ENCODE measurements at places on chromosomes 7 and 10. TPM values are rescaled to one million over a fixed set of nuclear protein-coding genes. Genes with fewer than 3 reads are reported as not detected.

GRCh38 chr7:90613088-90613498, 17.0 kb downstream of the CDK14 start:
- no peaks in the 10 kb centered on the region for H3K27me3 ChIP-seq
- no peak overlapping the region for H3K27ac ChIP-seq
- no peaks in the 10 kb centered on the region for H3K36me3 ChIP-seq

DNA sequence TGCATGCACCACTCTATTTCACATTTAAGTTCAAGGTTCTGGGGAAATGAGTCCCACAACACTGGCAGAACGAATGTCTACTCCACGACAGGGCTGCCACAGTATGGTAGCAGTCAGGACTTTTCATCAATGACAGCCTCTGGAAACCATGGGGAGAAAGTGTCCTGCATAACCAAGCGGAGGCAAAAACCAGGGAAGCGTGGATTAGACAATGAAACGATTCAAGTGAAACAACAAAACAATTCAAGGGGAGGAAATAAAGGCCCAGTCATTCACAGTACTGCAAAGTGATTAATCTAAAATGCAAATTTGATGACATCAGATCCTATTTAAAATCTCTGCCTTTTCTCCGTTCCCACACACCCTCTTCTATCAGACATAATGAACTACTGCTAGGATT, 168.2 kb downstream of the DPY19L1 start:
- H3K27ac ChIP-seq, result no peak overlapping the region
- H3K36me3 ChIP-seq, result no peaks in the 10 kb centered on the region
- H3K4me1 ChIP-seq, result no peaks in the 10 kb centered on the region
- no peak overlapping the region for H3K4me3 ChIP-seq
- no peak for DNase-seq

The CUBN gene
- 0.75 TPM for total RNA-seq

The GDF2 gene
- not detected for total RNA-seq

GRCh38 chr10:31940839-31941653, 12.4 kb upstream of the ARHGAP12 start:
- H3K36me3 ChIP-seq, result no peaks in the 10 kb centered on the region
- no peaks in the 10 kb centered on the region for H3K27me3 ChIP-seq
- peaks cover 3% of the 10 kb centered on the region for H3K4me1 ChIP-seq
- no peak overlapping the region for H3K27ac ChIP-seq
- no peak overlapping the region for H3K4me3 ChIP-seq

The CALHM3 gene
- not detected for total RNA-seq

The CTTNBP2 gene
- 4.4 TPM for total RNA-seq

DNA sequence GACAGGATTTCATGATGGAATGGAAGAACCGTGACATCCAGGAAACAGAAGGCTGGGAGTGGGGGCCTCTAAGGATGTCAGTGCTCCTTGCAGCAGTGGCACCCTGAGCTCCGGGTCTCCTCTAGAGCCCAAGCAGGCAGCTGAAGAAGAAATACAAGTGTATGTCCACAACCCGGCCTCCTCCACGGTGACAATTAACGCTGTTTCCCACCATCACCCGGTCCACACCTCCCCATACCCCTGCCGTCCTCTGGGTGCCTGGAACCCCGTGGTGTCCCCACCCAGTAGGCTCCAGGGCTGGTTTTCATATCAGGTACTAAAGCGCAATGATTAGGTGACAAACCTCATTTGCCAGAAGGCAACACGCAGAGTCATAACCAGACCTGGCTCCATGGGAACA, 30.3 kb downstream of the GRID1 start:
- DNase-seq, result no peak
- no peak overlapping the region for H3K27ac ChIP-seq
- H3K4me1 ChIP-seq, result no peaks in the 10 kb centered on the region

DNA sequence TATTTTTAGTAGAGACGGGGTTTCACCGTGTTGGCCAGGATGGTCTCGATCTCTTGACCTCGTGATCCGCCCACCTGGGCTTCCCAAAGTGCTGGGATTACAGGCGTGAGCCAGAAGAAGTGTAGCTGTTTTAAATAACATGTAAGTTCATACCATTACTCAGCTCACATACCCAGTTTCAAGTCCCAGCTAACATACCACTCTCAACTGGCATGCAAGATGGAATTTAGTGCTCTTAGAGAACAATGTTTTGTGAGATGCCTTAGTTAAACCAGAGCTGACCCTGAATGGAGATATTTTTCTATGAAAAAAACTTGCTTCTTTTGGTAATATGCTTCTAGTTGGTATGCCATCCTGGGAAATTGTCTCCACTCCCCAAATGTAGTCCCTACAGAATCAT, 37.3 kb downstream of the HBP1 start:
- peaks cover 56% of the 10 kb centered on the region for H3K36me3 ChIP-seq
- no peaks in the 10 kb centered on the region for H3K27me3 ChIP-seq
- H3K27ac ChIP-seq, result no peak overlapping the region
- no peak overlapping the region for H3K4me3 ChIP-seq
- no peak for DNase-seq

DNA sequence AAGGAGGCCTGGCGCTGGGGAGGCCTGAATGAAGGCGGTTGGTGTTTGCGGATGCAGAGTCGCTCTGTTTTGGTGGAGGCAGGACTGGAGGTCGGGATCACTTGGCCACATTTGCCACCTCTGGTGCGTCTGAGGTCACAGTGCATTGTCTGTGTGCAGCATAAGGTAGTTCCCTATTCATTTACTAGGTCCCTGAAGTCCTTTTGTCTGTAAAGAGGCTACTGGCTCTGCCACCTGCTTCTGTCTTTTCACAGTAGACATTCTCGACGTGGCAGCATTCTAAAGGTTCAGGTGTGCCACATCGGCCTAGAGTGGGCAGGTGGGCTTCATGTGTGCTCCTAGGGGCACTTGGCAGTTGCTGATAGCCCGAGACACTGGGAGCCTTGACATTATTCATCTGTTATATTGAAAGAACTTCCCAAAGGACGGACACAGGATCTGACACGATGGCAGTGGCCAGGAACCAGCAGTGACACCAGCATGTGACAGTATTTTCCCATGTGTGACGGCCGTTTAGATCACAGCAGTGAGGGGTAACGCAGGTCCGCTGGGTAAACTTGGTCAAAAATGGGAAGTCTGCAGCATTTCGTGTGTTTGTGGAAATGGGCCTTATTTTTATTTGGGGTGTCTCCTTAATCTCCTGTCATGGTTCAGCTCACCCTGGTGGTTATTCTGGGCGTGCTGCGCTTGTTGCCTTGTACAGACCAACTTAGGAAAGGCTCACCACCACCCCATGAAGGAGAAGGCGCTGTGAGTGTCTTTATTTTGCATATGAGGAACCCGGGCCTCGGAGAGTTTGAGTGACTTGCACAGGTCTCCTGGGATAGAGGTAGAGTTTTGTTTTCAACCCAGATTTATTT, 5.9 kb downstream of the MGMT start:
- H3K4me1 ChIP-seq, result no peaks in the 10 kb centered on the region
- H3K27ac ChIP-seq, result no peak overlapping the region
- H3K27me3 ChIP-seq, result no peaks in the 10 kb centered on the region
- DNase-seq, result peak; percentile 20

- H3K27ac ChIP-seq, result no peak overlapping the region
- no peaks in the 10 kb centered on the region for H3K36me3 ChIP-seq
- no peak overlapping the region for H3K4me3 ChIP-seq
- peak; percentile 48 for DNase-seq
Observed at GRCh38 chr10:91787258-91787657, 11.0 kb upstream of the TNKS2 start.

DNA sequence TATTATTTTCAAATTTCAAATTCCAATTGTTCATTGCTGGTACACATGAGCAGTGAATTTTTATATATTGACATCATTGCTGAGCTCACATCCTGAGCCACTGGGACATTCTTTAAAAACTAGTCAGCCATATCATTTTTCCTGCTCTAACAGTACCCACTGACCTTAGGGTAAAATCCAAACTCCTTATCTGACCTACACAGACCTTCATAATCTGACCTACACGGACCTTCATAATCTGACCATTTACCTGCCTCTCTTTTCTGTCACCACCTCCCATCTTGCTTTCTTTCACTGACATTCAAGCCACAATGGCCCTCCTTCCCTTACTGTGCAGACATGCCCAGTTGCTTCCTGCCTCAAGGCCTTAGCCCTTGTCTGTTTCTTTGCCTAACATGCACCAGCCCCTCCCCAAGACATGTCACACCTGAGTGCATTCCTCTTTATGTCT, 16.1 kb upstream of the CUZD1 start:
- no peaks in the 10 kb centered on the region for H3K4me1 ChIP-seq
- H3K27ac ChIP-seq, result no peak overlapping the region
- H3K27me3 ChIP-seq, result no peaks in the 10 kb centered on the region
- no peak overlapping the region for H3K4me3 ChIP-seq

DNA sequence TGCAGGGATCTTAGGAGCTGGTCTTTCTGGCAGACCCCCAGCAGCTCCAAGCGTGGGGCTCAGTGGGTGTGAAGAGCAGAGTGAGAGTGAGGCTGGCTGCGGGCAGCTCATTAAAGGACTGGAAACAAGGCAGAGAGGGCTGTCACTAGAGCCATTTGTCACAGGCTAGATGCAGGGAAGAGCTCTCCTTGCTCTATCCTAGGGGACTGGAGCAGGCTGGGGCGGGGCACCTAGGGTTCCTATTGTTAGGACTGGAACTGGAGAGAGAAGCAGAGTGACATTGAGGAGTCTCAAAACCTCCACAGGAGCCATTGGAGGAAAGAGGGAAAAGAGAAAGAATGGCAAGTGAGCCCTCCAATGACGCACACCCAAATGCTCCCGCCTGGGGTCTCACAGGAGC, 772 bp upstream of the DDC start:
- no peak for DNase-seq
- H3K27me3 ChIP-seq, result peaks cover 6% of the 10 kb centered on the region
- H3K4me1 ChIP-seq, result no peaks in the 10 kb centered on the region
- H3K36me3 ChIP-seq, result no peaks in the 10 kb centered on the region
- H3K4me3 ChIP-seq, result no peak overlapping the region

GRCh38 chr10:97796651-97797050, 24.9 kb upstream of the SFRP5 start:
- H3K27me3 ChIP-seq, result no peaks in the 10 kb centered on the region
- no peak overlapping the region for H3K4me3 ChIP-seq
- H3K27ac ChIP-seq, result no peak overlapping the region
- H3K36me3 ChIP-seq, result no peaks in the 10 kb centered on the region
- H3K4me1 ChIP-seq, result no peaks in the 10 kb centered on the region
- no peak for DNase-seq

GRCh38 chr7:43137811-43138210, 25.4 kb downstream of the HECW1 start:
- no peaks in the 10 kb centered on the region for H3K36me3 ChIP-seq
- DNase-seq, result no peak
- no peak overlapping the region for H3K27ac ChIP-seq
- no peak overlapping the region for H3K4me3 ChIP-seq

The FXYD4 gene
- total RNA-seq, result 0.97 TPM

- no peaks in the 10 kb centered on the region for H3K36me3 ChIP-seq
- H3K4me1 ChIP-seq, result no peaks in the 10 kb centered on the region
- no peak overlapping the region for H3K4me3 ChIP-seq
- no peak for DNase-seq
- H3K27ac ChIP-seq, result no peak overlapping the region
Observed at GRCh38 chr10:113801569-113801968, 50.1 kb downstream of the PLEKHS1 start.

All from endodermal cell (in vitro differentiated cells).